ENCODE measurements at places on chromosomes 5 and 9. TPM values are rescaled to one million over a fixed set of nuclear protein-coding genes. Genes with fewer than 3 reads are reported as not detected.

The IL5 gene
- not detected for total RNA-seq

The IRX1 gene
- not detected for total RNA-seq

The ERGIC1 gene
- 158 TPM for total RNA-seq

The NSG2 gene
- 0.25 TPM for total RNA-seq

The GNAQ gene
- 16.2 TPM for total RNA-seq

The KIF12 gene
- 18.5 TPM for total RNA-seq

The TJP2 gene
- total RNA-seq: 81.2 TPM

The IL9 gene
- not detected for total RNA-seq

The BTNL3 gene
- total RNA-seq: not detected

The CTXN3 gene
- not detected for total RNA-seq

The MOB3B gene
- total RNA-seq: 0.91 TPM

The KIAA1191 gene
- total RNA-seq: 51.9 TPM

The ANAPC2 gene
- 35.5 TPM for total RNA-seq

The EIF4E1B gene
- total RNA-seq: not detected

The OTP gene
- not detected for total RNA-seq

The PCDHB15 gene
- total RNA-seq: 0.38 TPM

The BTNL9 gene
- total RNA-seq: 8.8 TPM

The SLC1A3 gene
- total RNA-seq: 5.6 TPM

The LRRC19 gene
- 0.55 TPM for total RNA-seq

The F2RL1 gene
- 7.0 TPM for total RNA-seq

The PAEP gene
- total RNA-seq: not detected

The PCDHB11 gene
- 0.20 TPM for total RNA-seq

The NR3C1 gene
- total RNA-seq: 46.6 TPM

The RGS14 gene
- total RNA-seq: 34.6 TPM

The PCDHGC5 gene
- 0.40 TPM for total RNA-seq

The GADD45G gene
- total RNA-seq: 17.5 TPM

The CCNI2 gene
- not detected for total RNA-seq

The RGMB gene
- 6.0 TPM for total RNA-seq

The FIBCD1 gene
- not detected for total RNA-seq

The CDKN2A gene
- 0.55 TPM for total RNA-seq

The SLC6A7 gene
- total RNA-seq: not detected

The TPPP gene
- total RNA-seq: 4.1 TPM

The FOXD4L6 gene
- not detected for total RNA-seq

The NR4A3 gene
- 0.13 TPM for total RNA-seq

The MARCHF11 gene
- total RNA-seq: not detected

The ORM2 gene
- total RNA-seq: 4,103 TPM

Data from left lobe of liver (tissue), 2 donors.